Activated CD8-positive, alpha-beta T cell treated with anti-CD3 and anti-CD28 coated beads, Interleukin-2, amount 10 ng/mL, durations not matched to agents 7 days and 5 days (primary cell): ENCODE measurements at places on chromosomes 12 and 14. TPM values are rescaled to one million over a fixed set of nuclear protein-coding genes. Genes with fewer than 3 reads are reported as not detected.
A peak's percentile ranks its signal among the peaks of the same experiment; 100 is the strongest.

The ZNF410 gene
- 50.2 TPM for total RNA-seq

The ANAPC5 gene
- 135 TPM for total RNA-seq

The ARHGAP9 gene
- 248 TPM for total RNA-seq

The HCAR3 gene
- total RNA-seq = not detected

DNA sequence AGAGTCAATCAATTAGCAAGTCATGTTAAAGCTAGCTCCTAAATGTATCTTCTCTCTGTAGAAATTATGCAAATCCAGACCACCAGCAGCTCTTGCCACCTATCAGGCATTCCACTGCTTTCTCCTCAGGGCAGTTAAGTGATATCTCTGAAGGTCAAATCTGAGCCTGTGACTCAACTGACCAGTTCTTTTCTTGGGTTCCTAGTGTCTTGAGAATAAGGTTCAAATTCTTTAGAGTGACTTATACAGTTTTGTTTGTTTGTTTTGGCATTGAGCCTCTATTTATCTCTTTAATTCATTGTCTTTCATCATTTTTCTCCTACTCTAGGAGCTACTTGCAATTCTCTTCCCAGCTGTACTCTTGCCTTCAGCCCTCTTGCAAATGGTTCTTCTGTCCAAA, 2.5 kb upstream of the LRIG3 start:
- no peak overlapping the region for H3K4me3 ChIP-seq
- peaks cover 5% of the 10 kb centered on the region for H3K4me1 ChIP-seq
- no peak for DNase-seq
- H3K27me3 ChIP-seq = peaks cover 24% of the 10 kb centered on the region
- H3K36me3 ChIP-seq = no peaks in the 10 kb centered on the region

DNA sequence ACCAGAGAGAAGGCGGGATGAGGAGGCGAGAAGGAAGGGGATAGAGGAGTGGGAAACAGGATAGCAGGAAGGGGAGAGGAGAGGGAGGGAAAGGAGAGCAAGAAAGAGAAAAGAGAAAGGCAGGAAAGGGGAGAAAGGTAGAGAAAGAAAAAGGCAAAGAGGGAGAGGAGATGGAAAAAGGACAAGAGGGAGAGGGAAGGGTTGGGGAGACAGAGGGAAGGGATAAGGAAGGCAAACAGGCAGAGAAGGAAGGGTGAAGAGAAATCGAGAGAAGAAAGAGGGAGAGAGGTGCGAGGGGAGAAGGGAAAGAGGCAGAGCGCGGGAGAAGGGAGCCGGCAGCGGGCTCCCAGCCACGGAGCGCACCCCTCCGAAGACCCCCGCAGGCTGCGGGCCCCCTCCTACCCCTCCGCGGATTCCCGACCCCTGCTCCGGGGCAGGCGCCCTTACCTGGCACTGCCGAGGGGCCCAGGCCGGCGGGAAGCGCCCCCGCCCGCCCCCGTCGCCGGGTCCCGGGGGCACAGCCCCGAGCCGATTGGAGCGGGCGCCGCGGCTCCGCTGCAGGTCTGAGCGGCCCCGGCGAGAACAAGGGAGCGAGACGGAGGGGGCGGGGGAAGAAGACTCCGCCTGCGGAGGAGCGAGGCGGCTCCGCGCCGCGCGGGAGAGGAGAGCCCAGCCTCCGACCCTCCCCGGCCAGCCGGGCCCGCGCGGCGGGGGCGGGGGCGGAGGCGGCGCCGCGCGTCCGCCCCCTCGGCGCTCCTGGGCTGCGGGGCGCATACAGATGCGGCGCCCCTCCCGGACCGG, at the start of gene CDH24:
TSS of gene CDH24 (minus strand) at position 565 of the 801 bp plus-strand sequence. CDS start 1,787 bp downstream, outside the sequence.
- peaks cover 18% of the 10 kb centered on the region for H3K4me1 ChIP-seq
- peak within 1 kb of the TSS; percentile 34 for H3K27ac ChIP-seq
- peak within 1 kb of the TSS; percentile 83 for H3K4me3 ChIP-seq
- H3K27me3 ChIP-seq = peaks cover 9% of the 10 kb centered on the region
- peak; percentile 81 for DNase-seq

DNA sequence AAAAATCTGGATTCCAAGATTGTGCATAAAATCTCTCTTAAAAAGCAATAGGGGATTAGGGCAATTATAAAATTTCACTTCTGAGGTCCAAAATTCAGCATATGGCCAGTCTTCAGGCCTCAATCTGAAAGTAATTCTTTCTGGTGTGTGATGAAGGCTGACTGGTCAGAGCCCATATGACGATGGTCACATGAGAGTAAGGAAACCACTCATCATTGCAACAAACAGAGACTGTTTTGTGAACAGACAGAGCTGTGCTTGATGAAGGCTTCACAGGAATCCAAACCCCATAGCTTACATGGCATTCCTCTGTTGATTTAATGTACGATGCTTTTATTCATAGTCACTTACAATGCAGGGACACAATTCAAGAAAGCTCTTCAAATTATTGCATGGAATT, 238.1 kb downstream of the APAF1 start:
- peaks cover 12% of the 10 kb centered on the region for H3K27me3 ChIP-seq
- H3K4me1 ChIP-seq = no peaks in the 10 kb centered on the region
- no peaks in the 10 kb centered on the region for H3K36me3 ChIP-seq
- no peak overlapping the region for H3K4me3 ChIP-seq

- no peak overlapping the region for H3K27ac ChIP-seq
- H3K4me1 ChIP-seq = no peaks in the 10 kb centered on the region
- peaks cover 15% of the 10 kb centered on the region for H3K27me3 ChIP-seq
- H3K4me3 ChIP-seq = no peak overlapping the region
- H3K36me3 ChIP-seq = no peaks in the 10 kb centered on the region
- DNase-seq = no peak
These were observed 41.2 kb upstream of the PTCSC3 start for GRCh38 chr14:36217732-36218131.

GRCh38 chr12:26007566-26007965, 49.1 kb downstream of the RASSF8 start:
- no peaks in the 10 kb centered on the region for H3K36me3 ChIP-seq
- H3K27ac ChIP-seq = no peak overlapping the region
- DNase-seq = no peak
- no peaks in the 10 kb centered on the region for H3K4me1 ChIP-seq
- peaks cover 3% of the 10 kb centered on the region for H3K27me3 ChIP-seq

- peaks cover 6% of the 10 kb centered on the region for H3K27me3 ChIP-seq
- peaks cover 3% of the 10 kb centered on the region for H3K36me3 ChIP-seq
- no peak for DNase-seq
- H3K4me1 ChIP-seq = peaks cover 3% of the 10 kb centered on the region
These were observed 5.7 kb upstream of the CATSPERB start for GRCh38 chr14:91737619-91738018.

GRCh38 chr14:32588448-32589320, 259.6 kb downstream of the AKAP6 start:
- DNase-seq = peak; percentile 22
- H3K36me3 ChIP-seq = no peaks in the 10 kb centered on the region
- H3K4me3 ChIP-seq = no peak overlapping the region

DNA sequence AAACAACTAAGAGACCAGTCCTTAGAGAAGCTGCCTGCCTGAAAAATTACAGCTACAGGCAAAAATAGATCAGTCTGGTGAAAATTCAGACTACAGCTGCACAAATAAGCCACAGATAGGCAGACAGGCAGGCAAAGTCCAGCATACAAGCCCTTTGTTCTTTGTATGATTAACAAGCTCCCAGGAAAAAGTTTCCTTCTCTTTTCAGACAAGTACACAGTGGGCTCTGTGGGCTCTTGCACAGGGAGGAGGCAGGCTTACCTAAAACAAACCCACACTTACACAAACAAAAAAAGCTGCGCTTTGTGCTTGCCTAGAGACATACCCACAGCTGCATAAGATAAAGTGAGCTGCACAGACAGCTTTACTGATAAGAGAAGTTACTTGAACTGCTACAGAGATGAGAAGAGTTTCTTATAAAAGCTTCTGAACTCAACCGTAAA, 7.7 kb downstream of the OR6C68 start:
- DNase-seq = no peak
- no peak overlapping the region for H3K4me3 ChIP-seq
- H3K27me3 ChIP-seq = peaks cover 5% of the 10 kb centered on the region
- no peaks in the 10 kb centered on the region for H3K36me3 ChIP-seq

DNA sequence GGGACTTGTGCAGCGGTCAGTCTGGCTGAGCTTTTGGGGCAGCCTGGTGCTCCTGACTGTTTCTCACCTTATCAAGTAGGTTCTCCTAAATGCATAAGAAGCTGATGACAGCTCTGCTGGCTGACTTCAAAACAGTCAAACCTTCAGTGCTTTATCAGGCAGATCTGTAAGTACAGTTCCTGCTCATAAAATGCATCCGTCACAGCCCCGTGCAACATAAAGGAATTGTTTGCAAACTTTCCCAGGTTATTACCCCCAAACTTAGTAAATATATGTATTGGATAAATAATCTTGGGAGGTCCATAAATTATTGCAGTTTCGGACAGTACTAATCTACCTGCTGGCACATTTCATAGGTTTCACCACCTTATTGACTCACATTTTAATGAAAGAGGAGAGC, 10.7 kb downstream of the TUNAR start:
- no peak overlapping the region for H3K4me3 ChIP-seq
- no peaks in the 10 kb centered on the region for H3K36me3 ChIP-seq
- H3K4me1 ChIP-seq = peaks cover 3% of the 10 kb centered on the region
- peaks cover 4% of the 10 kb centered on the region for H3K27me3 ChIP-seq
- no peak for DNase-seq

DNA sequence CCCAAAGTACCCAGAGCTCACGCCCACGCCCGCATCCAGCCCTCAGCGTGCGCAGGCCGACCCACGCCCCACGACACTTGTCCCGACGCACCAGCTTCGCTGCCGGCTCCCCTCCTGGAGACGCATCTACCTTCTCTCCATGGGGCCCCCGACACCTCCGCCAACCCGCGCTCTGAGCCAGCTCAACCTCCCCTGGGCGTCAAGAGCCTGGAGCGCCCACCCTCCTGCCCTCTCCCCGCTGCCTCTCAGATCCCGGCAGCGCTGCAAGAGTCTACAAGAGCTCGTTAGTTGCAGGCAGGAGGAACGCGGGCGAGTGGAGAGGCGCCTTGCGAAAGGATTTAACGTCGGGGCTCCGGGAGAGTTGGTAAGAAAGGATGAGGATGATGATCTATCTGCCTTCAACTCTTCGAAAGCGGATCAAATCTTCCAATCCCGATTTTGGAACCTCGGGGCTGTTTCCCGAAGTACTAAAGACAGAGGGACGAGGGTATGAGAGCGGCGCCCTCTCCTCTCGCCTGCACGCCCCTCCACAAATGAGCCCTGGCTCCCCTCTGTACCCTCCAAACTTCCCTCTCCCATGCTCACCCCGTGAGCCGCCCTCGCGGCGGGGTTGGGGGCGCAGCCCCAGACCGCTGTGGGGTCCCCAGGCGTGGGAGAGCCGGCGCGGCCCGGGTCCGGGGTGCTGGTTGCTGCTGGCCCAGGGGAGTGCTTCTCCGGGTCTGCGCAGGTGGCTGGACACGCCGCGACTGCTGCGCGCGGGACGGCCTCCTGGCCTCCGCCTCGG, 979 bp downstream of the LTBP2 start:
- no peak for DNase-seq
- H3K36me3 ChIP-seq = no peaks in the 10 kb centered on the region
- H3K4me1 ChIP-seq = peaks cover 12% of the 10 kb centered on the region
- H3K4me3 ChIP-seq = peak overlapping the region; percentile 43
- peaks cover 46% of the 10 kb centered on the region for H3K27me3 ChIP-seq
